Upper lobe of left lung (tissue), 6 donors: ENCODE measurements at places on chromosomes 16 and 17.

DNA sequence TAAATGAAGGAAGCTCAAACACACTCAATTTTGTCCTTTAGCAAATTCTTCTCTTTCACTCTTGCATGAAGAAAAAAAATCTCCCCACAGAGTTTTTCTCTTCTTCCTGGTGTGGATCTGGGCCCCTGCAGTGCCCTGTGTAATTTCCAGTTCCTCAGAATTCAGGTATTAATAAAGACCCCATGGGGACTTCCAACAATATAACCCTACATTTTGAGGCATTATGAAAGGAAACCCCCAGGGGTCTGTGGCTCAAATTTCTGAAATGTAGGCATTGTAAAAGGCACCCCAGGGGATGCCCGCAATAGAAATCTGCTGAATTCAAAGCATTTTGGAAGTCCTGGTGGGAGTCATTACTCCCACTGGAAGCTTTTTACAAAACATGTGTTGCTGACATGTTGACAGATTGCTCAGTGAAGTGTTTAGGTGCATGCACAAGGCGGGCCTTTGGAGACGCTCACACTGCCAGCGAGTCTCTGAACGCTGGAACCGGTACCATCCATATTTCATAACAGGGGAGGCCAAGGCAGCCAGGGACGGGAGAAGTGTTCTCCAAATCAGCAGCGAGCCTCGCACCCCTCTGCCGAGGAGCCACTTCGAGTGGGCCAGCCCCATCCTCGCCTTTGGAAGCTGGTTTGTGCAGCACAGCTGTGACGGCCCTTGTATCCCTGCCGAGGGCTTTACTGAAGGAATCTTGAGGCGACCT is 154.0 kb downstream of the ZNF423 start:
- no peak for DNase-seq

GRCh38 chr16:49085686-49086085 is 196.0 kb downstream of the CBLN1 start:
- DNase-seq = no peak

DNA sequence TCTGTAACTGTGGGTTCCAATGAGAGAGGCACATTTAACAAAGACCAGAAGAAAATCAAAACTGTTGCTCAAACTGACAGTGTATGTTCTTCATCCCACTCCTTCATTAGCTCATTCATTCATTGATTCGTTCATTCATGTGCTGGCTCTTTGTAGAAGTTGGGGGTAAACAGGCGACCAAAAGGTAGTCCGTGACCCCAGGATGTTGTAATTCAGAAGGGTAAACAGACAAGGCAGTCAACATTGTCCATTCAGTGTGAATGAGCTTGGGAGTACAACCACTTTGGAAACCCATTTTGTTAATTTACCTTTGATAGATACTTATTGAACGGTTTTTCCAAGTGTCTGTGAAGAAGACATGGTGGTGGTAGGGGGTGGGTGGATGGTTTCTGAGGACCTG is 26.1 kb downstream of the CDH13 start:
- no peak for DNase-seq

DNA sequence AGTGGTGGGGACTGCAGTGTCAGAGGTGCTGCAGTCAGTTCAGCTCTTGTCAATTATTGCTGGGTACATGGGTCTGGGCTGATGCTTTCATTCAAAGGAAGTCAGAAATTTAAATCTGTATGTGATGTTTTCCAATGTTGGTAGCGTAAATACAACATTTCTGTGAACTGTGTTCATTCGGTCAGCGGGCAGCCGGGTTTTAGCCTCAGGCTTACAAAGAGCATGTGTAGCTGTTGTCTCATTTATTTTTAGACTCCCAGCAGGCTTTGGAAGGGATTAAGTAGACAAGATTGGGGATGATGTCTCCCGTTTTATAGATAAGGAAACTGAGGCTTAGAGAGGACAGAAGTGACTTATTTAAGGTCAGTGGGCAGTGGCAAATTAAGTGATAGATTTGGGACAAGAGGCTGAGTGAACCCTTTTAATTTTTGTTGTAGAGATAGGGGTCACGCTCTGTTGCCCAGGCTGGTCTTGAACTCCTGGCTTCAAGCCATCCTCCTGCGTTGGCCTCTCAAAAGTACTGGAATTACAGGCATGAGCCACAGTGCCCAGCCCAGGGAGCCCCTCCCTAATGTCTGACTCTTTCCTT is 8.1 kb downstream of the AQP8 start:
- DNase-seq = no peak

GRCh38 chr16:20798364-20798763 is 7.9 kb downstream of the ERI2 start:
- DNase-seq = no peak

GRCh38 chr17:43400943-43401717 is 2.3 kb downstream of the ARL4D start:
- no peak for DNase-seq

- DNase-seq = no peak
These were observed 90.3 kb downstream of the GOSR1 start for GRCh38 chr17:30567231-30568116.

DNA sequence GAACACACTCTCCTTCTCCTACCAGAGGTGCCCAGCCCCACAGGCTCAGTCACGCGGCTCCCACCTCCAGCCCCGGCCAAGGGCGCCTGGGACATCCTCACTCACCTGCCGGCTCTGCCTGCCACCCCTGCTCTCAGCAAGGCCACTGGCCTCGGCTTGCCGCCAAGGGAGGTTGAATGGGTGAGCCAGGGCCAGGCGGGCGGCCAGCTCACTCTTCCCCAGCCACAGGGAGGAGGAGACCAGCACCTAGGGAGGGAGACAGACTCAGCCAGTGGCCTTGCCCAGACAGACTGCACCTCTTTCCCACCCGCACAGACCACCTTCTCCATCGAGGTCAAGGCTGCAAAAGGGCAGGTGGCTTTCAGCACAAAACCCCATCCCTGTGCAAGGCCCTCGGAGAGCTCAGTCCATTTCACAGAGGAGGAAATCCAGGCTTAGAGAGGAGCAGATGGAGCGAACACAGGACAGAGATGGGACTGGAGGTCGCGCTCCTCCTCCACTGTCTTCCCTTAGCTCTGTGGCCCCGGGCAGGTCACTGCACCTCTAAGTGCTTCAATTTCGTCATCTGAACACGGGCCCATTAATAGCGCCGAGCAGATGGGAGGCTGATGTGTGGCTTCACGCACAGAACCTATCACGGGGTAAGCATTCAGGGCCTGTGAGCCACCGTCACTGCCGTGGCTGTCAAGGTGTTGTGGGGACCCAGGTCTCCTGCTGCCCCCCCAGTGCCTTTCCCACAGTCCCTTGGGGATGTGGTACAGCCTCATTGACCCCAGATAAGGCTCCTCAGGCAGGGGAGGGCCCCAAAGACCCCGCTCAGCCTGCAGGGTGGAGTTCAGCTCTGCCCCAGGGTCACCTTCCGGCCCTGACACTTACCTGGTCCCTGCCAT is 56.1 kb downstream of the RMI2 start:
- DNase-seq = peak; percentile 85

DNA sequence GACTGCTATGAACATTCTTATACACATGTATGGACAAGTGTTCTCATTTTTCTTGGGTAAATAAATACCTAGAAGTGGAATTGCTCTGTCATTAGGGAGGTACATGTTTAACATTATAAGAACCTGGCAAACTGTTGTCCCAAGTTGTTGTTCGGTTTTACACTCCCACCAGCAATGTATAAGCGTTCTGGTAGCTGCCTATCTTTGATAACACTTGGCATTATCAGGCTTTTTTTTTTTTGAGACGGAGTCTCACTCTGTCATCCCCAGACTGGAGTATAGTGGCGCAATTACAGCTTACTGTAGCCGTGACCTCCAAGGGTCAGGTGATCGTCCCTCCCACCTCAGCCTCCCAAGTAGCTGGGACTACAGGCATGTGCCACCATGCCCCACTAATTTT is 16.3 kb downstream of the ATAD5 start:
- DNase-seq = no peak

- DNase-seq = no peak
These were observed 3.6 kb downstream of the BORCS6 start for GRCh38 chr17:8186446-8186786.
